ENCODE measurements at places on chromosomes 3 and 15.

GRCh38 chr3:143132246-143132980 lies 12.8 kb downstream of the CHST2 start:
- DNase-seq, result no peak

DNA sequence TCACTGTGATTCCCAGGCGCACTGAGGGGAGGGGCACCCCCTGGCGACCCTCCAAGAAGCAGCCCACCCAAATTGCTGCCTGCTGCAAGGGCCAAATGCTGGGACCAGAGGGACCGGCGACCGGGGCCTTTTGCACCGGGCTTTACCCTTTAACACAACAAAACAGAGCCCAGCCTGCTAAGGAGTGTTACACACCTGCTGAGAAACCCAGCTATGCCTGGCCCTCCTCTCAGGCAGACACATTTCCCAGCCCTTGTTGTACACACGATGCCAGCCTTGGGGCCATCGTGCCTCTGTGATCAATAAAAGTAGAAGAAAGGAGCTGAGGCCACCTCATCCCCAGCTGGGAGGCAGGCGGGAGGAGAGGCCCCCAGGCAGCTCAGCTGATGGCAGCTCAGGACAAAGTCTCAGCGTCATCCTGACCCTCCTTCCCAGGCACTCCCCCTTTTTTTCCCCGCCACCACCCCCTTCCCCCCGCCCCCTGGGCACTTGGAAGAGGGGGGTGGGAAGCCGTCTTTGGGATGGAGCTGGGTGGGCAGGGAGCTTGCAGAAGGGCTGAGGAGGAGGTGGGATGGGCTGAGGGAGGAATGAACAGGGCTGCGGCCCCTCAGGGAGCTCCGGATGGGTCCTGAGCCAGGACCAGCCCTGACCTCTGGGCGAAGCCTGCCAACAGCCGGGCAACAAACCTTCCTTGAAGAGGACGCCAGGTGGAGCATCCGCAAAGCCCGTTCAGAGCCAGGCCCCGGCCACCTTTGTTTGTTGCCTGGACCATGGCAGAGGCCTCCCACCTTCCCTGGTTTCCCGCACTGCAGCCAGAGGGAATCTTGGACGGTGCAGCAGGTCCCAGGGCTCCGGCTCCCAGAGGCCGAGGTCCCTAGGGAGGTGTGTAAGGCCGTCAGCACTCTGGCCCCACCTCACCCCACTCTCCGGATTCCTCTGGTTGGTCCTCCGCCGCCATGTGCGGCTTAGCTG lies 45.9 kb upstream of the SEC61A1 start:
- DNase-seq, result no peak

GRCh38 chr15:101615414-101615985 lies 36.7 kb downstream of the TM2D3 start:
- no peak for DNase-seq

GRCh38 chr3:142857056-142857455 lies 31.8 kb downstream of the PCOLCE2 start:
- no peak for DNase-seq

DNA sequence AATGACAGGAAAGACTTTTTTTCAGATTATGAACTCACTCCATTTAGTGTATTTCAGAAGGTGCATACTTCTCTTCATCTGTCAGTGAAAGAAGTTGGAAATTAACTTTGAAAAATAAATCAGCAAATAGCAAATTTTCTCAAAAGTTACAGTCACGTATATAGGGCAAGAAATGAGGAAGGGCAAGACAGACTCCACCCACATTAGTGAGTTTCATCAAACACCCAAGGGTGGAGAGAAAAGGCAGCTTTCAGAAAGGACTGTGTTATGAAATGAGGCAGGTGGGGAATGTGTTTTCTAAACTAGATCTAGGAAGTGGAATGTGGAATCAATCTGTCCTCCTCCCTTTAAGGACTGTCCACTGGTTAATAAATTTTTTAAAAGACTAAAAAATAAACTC lies 2.9 kb downstream of the SLC22A13 start:
- DNase-seq, result no peak

DNA sequence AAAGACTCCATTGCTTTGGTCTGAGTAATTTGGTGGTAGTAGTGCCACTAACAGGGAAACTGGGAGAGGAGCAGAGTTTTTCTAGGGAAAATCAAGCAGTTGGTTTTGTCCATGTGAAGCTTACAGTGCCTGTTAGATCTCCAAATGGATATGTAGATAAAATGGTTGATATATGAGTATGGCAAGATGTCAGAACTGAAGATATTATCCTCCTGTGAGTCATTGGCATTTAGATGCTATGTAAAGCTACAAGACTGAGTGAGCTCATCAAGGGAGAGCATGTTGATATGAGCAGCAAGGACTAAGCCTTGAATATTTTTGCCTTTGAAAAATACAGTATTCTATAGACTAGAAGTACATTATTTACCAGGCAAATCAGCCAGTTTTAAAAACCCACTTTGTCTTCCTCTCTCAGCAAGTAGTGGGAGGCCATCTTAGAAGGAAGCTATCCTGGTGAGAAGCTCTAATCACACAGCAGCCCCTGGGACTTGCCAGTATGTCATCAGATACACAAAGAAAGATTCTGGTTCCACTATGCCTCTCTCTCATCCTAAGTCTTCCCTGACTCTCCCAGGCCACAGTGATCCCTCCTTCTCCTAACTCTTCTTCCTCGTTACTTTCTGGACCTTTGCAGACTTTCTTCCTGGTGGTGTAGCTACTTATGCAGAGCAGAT lies 77.4 kb upstream of the ANKRD28 start:
- DNase-seq, result no peak

- no peak for DNase-seq
These were observed 6.6 kb upstream of the TTLL3 start for GRCh38 chr3:9803494-9803893.

DNA sequence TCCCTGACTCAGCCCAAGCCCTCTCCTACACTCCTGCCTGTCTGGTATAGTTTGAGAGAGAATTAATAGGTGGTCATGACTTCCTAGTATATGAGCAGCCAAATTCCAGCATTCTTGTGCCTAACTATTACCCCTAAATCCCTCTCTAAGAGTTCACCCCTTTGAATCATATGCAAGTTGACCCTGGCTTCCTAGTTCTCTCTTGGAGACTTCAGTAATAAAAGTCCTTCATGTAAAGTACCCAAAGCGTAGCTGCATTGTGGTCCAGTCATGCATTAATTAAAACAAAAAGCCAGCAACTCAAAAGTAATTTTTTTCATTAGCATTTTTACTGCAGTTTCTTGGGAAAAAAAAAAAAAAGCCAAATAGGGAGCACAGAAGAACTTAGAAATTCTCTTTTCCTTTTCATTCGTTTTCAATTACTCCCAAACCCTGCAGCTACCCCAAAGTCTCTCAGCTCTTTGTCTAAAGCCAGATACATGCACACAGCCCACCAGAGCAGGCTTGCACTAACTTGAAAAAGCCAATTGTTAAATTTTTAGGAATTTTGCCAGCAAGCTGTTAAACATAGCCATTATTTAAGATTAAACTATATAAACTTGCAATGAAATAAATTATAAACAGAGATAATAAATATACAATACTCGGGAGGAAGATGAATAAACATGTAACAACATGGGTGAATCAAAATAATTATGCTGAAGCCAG lies 50.1 kb upstream of the STT3B start:
- DNase-seq, result no peak

- no peak for DNase-seq
These were observed 48.6 kb upstream of the MAGEF1 start for GRCh38 chr3:184760337-184761074.

GRCh38 chr3:108159105-108159504 lies 63.1 kb downstream of the IFT57 start:
- DNase-seq, result no peak

DNA sequence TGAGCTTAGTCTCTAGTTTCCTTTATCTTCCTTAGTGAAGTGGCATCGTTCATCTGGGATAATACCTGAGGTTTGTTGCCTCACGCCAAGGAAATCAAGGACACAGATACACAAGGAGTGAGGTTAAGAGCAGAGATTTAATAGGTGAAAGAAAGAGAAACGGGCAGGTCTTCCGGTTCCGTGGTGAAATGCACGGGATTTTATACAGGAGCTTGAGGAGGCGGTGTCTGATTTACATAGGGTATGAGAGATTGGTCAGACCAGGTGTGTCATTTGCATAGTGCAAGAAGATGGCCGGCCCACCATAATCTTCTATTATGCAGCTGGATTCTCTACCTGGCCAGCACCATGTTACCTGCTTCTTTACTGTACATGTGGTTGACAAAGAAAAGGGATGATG lies 17.2 kb downstream of the ARRDC4 start:
- no peak for DNase-seq

- DNase-seq, result no peak
These were observed 3.0 kb upstream of the MAP1A start for GRCh38 chr15:43514241-43515057.

DNA sequence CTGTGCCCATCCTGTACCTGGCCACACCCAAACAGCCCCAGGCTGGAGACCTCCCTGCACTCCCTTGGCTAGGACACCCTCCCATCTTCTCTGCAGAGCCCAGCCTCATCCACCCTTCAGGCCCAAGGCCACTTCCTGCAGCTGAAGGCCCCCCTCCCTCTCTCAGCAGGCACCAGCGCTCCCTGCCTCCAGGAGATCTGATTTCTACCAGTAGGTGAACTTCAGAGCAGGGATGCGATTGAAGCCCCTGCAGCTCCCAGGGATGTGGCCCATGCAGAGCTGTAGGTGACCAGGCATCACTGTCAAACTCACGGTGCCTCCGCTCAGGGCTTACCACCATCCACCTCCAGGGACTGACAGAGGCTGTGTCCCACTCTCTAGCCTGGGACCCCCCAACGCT lies 96.3 kb downstream of the NUP210 start:
- no peak for DNase-seq

DNA sequence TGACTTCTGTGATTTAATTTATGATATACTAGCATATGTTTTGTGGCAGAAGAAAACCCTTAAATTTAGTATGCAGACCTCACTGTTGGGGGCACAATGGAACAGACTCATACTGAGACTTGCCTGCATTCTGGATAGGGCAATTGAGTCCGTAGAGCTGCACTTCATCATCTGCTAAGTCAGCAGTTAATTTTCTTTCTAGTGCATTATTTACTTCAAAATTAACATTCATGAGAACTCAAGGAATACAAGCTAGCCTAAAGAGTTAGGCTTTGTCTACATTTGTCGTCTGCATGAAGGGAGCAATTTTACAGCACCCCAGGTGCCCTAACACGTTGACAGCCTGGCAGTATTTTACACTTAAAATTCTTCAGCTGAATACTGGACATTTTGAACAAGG lies 345.5 kb downstream of the CHL1 start:
- DNase-seq, result no peak

- DNase-seq, result no peak
These were observed 19.3 kb upstream of the SNRK start for GRCh38 chr3:43266995-43267394.

DNA sequence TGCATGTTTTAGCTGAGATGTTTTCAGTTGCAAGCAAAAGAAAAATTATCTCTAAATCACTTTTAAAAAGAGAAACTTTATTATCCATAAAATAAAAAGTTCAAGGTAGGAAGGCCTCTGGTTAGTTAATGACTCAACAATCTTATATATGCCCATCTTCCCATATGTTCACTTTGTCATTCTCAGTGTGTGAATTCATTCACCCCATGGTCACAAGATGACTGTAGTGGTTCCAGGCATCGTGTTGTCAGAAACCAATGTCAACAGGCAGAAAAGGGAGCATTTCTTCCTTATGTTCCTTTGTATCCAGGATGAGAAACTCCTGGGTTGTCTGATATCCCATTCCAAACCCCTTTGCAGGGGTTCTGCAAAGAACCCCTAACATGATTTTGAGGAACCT lies 119.9 kb upstream of the RAP2B start:
- no peak for DNase-seq

GRCh38 chr15:32936283-32936918 lies 218.6 kb downstream of the GREM1 start:
- DNase-seq, result no peak

- no peak for DNase-seq
These were observed 223.0 kb upstream of the MCTP2 start for GRCh38 chr15:94008104-94009074.

- no peak for DNase-seq
These were observed 22.7 kb downstream of the DGKG start for GRCh38 chr3:186339180-186339918.

GRCh38 chr15:70258369-70259027 lies 160.8 kb upstream of the TLE3 start:
- DNase-seq, result peak; percentile 20

GRCh38 chr3:112365636-112366035 lies 32.7 kb downstream of the CD200 start:
- DNase-seq, result no peak

GRCh38 chr15:37015451-37015850 lies 84.9 kb downstream of the MEIS2 start:
- no peak for DNase-seq

- DNase-seq, result no peak
These were observed 31.9 kb downstream of the HAPLN3 start for GRCh38 chr15:88863412-88863811.

DNA sequence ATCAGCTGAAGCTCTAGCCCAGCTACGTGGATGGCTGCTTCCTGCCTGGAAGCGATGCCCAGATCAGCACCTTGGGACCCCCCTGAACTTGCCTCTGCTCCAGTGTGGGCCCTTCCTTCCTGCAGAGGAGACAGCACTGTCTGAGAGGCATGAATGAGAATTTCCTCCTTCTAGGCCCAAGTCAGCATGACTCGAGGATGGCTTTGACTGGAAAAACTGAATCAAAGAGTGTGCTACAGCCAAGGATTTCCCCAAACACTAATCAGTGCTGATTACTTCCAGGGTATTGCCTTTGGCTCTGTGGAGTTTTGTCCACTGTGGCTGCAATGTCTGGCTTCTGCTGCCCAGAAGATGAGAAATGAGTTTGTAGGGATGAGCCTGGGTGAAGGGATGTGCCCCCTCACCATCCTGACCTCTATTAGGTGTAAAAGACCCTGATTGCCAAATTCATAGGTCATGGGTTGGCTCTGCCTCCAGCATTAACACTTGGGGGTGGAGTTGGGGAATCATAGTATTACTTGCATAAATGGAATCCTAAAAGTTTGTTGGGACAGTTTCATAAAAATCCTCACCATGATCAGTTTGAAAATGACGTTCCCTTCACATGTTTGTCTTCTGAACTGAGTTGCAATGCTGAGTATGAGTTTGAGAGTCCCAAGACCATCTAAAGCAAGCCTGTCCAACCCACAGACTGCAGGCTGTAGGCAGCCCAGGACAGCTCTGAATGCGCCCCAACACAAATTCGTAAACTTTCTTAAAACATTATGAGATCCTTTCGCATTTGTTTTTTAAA lies 36.7 kb downstream of the FLNB start:
- DNase-seq, result no peak

Measured in effector CD4-positive, alpha-beta T cell (primary cell).